ENCODE measurements at places on chromosomes 12 and 14.

DNA sequence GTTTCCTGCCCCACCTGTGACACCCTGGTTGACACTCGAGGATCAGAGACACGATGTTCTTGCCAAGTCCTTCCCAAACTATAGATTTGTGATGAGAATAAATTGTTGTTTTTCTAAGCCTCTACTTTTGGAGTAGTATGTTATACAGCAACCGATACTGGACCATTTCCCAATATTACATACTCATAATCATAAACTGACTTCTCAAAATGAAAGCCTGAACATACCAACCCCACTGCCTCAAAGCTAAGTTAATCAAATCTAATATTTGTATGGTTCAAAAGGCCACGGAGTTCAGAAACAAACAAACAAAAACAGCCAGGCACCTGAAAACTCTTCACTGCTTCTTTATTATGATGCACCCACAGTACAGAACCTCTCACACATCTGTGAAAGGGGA lies 52.3 kb upstream of the GPHB5 start:
- no peak for DNase-seq

DNA sequence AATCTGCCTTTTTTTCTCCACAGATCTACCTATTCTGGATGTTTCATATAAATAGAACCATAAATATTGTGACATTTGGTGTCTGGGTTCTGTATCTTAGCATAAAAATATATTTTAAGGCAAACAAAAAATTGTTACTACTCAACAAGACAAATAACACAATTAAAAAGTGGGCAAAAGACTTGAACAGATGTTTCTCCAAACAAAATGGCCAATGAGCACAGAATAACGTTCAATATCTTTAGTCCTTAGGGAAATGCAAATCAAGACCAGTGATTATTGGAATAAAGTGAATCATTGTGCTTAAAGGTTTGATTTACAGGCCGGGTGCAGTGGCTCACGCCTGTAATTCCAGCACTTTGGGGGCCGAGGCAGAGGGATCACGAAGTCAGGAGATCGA lies 1331.3 kb downstream of the AACS start:
- no peak for DNase-seq

DNA sequence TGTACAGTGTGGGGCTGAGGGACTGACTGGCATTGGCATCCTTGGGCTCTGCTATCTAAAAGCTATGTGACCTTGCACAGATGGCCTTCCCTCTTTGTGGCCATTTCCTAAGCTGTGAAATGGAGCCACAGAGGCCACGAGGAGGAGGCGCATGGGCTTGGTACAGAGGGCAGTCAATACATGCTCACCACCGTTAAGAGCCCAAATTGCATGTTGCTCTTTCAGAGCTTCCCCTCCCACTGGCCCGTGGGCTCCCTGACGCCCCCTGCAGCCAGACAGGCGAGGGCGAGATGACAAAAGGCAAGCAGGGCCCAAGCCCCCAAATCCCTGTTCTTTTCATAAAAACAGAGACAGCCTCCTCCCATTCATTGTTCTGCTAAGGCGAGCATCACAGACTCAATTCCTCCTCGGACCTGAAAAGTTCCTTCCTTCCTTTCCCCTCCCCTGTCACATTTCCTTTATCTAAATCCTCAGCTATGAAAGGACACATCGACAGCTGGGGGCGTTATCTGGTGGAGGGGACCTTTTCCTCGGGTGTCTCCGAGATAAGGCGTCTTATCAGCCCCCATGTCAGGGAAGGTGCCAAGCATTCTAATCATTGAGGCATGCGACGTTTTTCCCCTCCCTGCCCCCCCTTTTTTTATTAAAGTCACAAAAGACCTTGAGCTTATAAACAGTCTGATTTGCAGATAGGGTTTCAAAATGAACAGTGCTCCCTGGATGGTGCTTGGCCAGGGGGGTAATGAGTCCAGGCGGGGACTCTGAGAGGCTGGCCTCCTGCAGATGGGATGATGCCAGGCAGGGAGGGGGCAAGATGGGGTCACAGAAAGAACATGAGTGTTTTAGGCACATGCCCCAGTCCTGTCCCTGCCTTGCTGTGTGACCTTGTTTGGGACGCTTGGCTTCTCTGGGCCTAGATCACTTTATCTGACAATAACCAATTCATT lies 26.4 kb downstream of the FAM222A start:
- no peak for DNase-seq

GRCh38 chr14:37144729-37145363 lies 27.6 kb downstream of the SLC25A21 start:
- no peak for DNase-seq

DNA sequence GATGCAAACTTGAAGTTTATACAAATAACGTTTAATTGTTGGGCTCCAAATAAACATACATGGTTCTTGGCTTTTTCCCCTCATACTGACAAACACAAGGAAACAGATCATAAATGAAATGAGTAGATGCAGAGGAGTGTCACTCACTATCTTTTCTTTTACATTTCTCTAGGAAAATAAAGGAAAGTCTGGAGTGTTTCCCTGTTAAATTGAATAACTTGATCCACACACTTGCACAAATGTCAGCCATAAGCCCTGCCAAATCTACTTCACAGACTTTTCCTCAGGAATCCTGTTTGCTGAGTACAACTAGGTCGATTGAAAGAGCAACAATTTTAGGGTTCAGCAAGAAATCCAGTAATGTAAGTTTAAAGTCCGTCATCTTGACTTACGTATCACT lies 175.3 kb downstream of the PLCZ1 start:
- DNase-seq: no peak

DNA sequence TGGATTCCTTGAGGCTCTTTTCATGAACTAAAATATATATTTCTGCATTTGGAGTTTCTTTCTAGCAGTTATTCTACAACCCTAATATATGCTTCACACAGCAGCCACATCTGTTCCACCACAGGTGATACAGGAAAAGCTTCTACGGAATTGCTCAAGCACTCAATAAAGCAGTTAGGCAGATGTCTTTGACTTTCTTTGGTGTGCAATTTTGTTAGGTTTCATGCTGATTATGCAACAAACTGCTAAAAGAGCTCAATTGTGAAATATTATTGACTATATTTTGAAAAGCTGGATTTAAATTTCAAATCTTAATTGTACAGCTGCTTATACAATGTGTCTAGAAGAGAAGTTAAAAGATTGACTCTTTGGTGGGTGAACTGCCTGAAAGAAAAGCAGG lies 1055.6 kb upstream of the FBXO33 start:
- DNase-seq: no peak

DNA sequence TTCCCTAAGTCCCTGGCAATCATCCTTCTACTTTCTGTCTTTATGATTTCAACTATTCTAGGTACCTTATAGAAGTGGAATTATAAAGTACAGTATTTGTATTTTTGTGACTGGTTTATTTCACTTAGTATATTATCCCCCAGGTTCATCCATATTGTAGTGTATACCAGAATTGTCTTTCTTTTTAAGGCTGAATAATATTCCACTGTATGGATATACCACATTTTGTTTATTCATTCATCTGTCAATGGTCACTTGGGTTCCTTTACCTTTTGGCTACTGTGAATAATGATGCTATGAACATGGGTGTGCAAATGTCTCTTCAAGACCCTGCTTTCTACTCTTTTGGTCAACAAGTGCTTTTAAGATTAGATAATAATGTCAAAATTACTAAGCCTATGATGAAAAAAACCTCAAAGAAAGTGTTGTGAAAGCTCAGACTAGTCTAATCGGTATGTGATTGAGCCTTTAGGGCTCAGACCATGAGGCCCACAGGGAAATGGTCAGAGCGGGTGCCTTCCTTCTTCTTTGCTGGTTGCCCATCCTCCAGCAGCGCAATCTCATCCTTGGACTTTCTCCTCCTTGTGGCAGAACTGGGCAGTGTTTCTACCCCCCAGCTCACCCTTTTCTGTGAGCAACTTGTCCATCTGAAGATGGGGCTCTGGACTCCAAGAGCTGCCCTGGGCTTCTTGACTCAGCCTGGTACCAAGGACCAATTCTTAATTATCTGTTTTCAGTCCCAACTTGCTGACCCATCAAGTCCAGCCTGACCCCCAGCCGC lies 105.4 kb downstream of the TTC8 start:
- DNase-seq: no peak

All from T follicular helper cell (primary cell).